Activated T-helper 17 cell treated with anti-CD3 and anti-CD28 coated beads, Interleukin-2, amount 50 U/mL, for 72 hours (primary cell): ENCODE measurements at places on chromosomes 1 and 21. TPM values are rescaled to one million over a fixed set of nuclear protein-coding genes. Genes with fewer than 3 reads are reported as not detected.

- ATAC-seq = no peak
Observed at GRCh38 chr1:244092293-244092963, 41.3 kb downstream of the ZBTB18 start.

- ATAC-seq = peak; percentile 31
Observed at GRCh38 chr1:193019442-193020026, 39.6 kb downstream of the UCHL5 start.

The CERS2 gene
- 212 TPM for total RNA-seq

- ATAC-seq = peak; percentile 18
Observed at GRCh38 chr1:43327549-43328292, 9.9 kb upstream of the MPL start.

The CD1D gene
- not detected for total RNA-seq

The FAM167B gene
- total RNA-seq = 1.1 TPM

The FMO4 gene
- 2.0 TPM for total RNA-seq

- no peak for ATAC-seq
Observed at GRCh38 chr1:64711266-64711665, 33.6 kb upstream of the RAVER2 start.

DNA sequence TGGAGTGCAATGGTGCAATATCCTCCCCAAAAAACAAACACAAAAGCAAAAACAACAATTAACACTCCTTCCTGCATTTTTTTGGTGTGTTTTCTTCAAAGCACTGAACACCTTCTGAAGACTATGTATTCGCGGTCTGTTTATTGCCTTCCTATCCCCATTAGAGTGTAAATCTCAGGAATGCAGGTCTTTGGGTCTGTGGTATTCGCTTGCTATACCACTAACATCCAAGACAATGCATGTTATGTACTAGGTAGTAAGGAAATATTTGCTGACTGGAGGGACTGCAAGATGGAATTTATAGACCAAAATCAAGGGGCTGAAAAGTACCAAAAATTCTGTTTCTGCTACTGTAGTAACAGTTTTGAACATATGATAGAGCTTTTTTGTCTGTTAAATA lies 299.4 kb downstream of the RYR2 start:
- no peak for ATAC-seq
